ENCODE measurements at places on chromosomes 6 and 20. TPM values are rescaled to one million over a fixed set of nuclear protein-coding genes. Genes with fewer than 3 reads are reported as not detected.
A peak's percentile ranks its signal among the peaks of the same experiment; 100 is the strongest.

NR2E1 gene
- total RNA-seq: not detected

ADGRF1 gene
- not detected for total RNA-seq

CCR6 gene
- total RNA-seq: not detected

CDKAL1 gene
- 33.4 TPM for total RNA-seq

DNA sequence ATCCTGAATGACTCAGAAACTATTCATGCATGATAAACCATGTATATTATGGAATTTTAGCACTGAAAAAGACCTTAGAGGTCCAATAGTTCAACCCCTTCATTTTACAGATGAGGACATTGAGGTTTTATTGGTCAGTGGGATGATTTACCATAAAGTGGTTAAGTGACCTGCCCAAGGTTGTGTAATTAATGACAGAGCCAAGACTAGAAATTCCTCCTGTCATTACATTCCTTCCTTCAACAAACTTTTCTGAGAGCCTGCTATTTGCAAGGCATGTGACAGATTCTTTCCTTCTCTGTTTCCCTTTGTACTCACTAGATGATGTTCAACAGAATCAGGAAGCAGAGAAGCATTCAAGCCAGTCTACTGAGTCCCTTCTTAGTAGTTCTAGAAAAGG, 170.7 kb upstream of the KCNK16 start:
- DNase-seq: no peak

DNA sequence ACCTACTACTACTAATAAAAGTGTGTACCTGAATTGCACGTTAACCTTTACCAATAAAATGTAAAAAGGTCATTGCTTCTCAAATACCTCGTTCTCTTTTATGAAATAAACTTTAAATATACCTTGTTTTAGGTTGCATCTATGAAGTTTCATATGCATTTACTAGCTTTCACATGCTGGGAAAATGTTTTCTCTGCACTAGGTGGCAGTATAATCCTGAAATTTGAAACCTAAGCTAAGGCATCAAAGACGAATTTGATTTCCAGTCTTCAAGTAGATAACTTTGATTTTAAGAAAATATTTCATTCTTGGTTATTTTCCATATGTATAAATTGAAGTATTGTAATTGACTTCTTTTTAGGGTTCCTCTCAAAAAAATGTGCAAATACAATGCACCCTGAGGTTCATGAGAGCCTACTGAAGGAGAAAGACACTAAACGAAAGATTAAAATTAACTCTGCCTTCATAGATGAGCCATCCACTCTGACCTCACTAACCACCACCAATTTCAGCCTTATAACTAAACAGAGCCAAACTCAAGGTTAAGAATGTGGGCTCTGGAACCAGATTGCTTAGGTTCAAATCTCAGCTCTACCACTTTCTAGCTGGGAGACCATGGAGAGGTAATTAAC, 7.3 kb upstream of the COL9A1 start:
- peak; percentile 62 for DNase-seq

SRC gene
- 23.3 TPM for total RNA-seq

DNA sequence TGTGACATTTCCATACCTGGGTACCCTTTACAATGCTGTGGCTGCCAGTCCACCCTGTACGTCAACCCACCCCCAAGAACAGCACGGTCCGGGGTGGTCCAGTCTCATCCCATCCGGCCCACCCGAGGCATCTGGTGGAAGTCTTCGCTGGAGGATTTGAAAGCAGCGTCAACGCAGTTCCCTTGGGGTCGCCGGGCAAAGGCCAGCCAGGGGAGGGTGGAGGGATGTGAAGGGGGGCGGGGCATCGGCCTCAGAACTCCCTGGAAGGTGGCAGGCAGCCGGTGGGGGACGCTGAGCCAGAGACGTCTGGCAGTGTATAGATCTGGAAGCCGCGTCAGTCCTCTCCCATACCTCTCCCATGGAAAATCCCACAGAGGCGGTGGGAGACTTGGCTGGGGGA, 1944.0 kb upstream of the DEFB115 start:
- no peak for DNase-seq

FAM217A gene
- total RNA-seq: not detected

PRRT1 gene
- total RNA-seq: 4.7 TPM

Data from A673 (cell line).